ENCODE measurements at places on chromosomes 2 and 18. TPM values are rescaled to one million over a fixed set of nuclear protein-coding genes. Genes with fewer than 3 reads are reported as not detected.

RNF181 gene
- 226 TPM for total RNA-seq

VSNL1 gene
- total RNA-seq: not detected

MBOAT2 gene
- total RNA-seq: 6.5 TPM

CHRNG gene
- total RNA-seq: not detected

DNA sequence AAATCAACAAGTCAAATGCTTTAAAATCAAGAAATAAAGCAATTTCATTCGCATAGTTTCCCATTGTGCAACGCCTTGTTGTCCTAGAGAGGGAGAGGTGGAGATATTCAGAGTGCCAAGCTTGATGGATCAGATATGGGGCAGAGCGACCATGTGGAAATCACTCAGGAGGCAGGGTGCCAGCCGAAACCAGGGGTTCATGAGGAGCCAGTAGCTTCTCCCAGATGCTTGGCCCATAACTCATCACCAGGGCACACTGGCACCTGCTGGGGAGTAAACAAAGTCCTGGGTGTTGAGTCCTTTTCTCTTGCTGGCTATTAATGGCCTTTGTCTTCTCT, 53.0 kb upstream of the ASAP2 start:
- no peak for DNase-seq

DNA sequence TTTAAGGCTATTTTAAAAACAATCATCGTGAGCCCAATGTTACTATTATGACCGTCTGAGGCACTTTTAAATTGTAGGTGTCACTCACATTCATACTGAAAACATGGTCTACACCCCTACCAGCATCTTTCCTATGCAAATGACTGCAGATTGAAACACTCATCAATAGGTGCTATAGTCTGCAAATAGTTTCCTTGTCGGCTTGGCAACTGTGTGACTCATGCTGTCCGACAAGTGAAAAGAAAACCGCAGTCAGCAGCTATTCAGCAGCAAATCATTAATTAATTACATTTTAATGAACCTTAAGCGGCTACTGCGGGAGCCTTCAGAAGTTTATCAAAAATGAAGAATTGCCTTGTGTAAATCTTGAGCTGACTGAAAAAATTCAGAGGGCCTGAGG, 134.4 kb downstream of the FIGN start:
- DNase-seq: peak; percentile 8

DNA sequence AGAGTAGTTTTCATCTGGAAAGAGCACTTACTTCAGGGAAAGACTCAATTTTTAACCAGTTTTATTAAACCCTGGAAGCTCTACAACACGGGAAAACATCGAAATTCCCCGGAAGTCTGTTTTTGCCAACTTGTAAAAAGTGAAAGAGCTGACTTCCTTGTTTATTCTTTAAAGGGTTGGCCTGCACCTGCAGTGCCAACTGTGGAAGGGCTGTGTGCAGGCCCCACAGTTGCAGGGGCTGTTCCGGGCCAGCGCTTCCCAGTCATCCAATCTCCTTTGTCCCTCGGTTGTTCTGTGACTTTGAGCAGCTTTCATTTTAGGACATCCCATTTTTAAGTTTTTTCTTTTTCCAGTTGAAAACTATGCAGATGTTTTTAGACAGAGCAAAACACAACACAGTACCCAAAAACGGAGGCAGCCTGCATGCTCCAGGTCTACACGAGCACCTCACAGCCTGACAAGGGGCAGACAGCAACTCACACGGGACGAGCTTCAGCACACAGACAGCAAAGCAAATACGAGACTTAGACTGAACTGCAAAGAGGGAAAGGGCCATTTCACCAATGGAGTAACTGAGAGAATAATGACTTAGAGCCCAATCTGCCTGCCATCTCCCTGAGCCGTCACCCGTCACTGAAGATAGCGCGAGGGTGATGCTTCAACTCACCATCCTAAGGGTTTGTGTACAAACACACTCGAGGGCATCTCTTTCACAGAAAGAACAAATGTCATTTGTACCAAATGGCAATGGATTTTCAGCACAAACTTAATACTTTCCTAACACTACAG, 70.6 kb downstream of the EMILIN2 start:
- DNase-seq: peak; percentile 45

DNA sequence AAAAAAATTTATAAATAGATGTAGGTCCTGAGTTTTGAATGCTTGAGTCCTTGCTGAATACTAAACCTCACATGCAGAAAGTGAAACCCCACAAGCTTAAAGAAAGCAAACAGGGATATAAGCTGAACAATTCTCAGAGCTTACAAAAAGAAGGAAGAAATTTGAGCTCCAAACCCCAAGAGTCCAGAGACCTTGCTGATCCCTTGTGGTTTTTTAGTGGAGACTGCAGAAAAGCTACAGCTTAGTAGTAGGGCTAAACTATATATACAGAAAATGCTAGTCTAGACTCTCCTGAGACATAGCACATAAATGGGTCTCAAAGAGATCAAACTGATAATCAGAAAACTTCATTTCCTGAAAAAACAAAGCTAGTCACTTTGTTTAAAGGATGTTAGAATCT, 1548.1 kb upstream of the ZEB2 start:
- no peak for DNase-seq

DNA sequence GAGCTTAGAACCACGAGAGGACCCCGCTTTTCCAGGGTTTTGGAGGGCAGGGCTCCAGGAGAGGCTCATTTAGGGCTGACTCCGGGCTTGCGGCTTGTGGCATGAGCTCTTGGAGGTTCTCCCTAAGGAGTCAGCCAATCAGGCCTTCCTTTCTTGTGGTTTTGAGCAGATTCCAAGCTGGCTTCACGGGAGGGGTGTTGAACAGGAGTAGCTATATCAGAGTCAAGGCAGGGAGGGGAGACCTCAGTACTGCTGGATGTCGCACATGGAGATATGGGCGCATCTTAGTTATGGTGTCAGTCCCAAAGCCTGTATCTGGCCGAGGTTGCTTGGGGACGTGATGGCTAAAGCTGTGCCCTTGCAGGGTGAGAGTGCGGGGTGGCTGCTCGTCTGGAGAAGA, 98.6 kb downstream of the AGAP1 start:
- no peak for DNase-seq
